SK-N-DZ (cell line): ENCODE measurements at places on chromosomes 3 and 15.

DNA sequence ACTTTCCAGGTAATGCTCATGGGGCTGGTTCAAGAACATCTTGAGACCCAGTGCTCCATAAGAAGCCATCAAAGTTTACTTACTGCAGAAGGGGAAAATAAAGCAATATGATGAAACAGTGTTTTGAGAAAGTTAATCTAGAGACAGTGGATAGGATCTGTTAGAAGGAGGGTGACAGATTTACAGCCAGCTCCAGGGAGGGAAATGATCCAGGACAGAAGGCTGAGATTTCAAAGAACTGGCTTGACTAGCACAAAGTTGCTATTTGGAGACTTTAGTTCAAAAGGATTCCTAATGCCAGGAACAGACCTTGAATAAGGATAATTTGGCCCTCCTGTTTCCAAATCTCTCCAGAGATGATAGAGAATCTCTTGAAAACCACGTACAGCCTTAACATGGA is 166.5 kb upstream of the NECTIN3 start:
- no peak for DNase-seq

DNA sequence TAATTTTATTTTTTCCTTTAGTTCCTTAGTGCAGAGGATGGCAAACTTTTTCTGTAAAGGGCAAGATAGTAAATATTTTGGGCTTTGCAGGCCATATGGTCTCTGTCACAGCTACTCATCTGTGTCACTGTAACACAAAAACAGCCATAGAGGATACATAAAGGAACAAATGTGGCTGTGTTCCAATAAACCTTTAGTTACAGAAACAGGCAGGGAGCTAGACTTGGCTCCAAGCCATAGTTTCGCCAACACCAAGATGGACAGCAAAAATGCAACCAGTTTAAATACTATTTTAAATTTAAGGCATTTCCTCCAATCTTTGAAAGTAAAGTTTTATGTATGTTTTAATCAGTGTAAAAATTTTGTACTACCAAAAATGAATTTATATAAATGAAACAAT is 753.4 kb downstream of the FHIT start:
- no peak for DNase-seq

DNA sequence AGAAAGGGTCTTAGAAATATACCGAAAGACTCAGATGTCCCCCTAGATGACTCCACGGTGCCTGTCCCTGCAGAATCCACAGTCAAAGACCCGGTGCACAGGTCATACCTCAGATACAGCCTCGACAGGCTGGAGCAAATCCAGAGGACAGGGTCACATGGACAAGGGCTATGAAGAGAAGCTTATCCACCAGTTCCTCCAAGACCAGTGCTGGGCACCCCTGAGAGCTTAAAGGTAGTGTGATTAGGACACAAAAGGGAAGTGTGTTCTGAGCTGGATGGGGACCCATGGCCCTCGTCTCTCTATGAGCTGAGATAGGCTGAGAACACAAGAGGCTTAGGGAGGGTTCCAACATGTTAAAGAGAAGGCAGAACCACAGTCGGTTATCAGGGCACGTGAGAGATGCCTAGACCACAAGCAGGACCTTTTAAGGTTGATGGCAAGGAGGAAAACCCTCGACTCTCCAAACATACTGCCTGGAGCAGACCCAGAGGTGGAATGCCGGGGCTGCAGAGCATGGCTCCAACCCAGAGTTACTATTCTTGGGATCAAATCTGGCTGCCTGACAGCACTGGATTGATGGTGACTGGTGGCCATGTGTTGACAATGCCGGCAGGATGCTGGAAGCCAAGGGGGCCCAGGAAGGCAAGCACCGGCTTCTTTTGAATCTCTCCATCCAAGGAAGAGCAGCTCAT is 46.9 kb downstream of the ADCY5 start:
- no peak for DNase-seq

GRCh38 chr3:101976473-101976872 is 127.2 kb downstream of the NFKBIZ start:
- DNase-seq = no peak

- peak; percentile 42 for DNase-seq
These were observed 137.0 kb upstream of the CRBN start for GRCh38 chr3:3316521-3316920.

GRCh38 chr15:91926908-91927270 is 73.4 kb downstream of the SLCO3A1 start:
- DNase-seq = no peak

DNA sequence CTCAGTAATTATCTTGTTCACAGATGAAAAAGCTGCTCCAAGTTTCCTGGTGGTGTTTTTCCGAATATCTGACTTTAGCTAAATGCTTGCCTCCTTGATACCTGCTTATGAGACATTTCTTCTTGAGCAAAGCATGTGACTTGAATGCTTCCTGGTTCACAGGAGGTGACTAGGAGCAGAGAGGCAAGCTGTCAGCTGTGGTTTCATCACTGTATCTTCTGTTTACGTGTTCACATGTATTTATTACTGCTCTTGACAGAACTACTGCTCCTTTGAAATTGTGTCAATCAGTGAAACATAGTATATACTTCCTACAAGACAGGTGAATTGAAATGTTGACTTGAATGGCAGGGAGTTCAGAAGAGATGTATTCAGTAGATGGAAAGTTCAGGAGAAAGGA is 8.9 kb upstream of the SPPL2A start:
- no peak for DNase-seq

DNA sequence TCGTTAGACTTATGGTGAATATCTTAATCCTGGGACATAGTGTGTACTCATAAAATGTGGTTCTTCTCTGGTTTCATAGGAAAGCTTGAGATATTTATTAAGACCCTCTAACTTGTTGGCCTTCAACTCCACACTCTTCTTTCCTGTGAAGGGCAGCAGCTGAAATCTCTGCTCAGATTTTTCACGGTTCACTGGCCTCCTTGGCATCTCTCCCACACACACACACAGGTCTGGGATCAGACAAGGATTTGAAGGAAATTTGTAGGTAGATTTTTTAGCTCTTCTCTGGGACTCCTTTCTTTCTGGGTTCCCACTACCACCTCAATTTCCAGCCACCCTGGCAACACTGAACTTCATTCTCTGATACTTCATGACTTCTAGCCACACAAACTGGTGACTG is 70.2 kb downstream of the MYRIP start:
- no peak for DNase-seq

- no peak for DNase-seq
These were observed 18.0 kb upstream of the RAB7A start for GRCh38 chr3:128707928-128708494.

GRCh38 chr3:46303240-46303639 is 50.7 kb upstream of the CCR2 start:
- no peak for DNase-seq

DNA sequence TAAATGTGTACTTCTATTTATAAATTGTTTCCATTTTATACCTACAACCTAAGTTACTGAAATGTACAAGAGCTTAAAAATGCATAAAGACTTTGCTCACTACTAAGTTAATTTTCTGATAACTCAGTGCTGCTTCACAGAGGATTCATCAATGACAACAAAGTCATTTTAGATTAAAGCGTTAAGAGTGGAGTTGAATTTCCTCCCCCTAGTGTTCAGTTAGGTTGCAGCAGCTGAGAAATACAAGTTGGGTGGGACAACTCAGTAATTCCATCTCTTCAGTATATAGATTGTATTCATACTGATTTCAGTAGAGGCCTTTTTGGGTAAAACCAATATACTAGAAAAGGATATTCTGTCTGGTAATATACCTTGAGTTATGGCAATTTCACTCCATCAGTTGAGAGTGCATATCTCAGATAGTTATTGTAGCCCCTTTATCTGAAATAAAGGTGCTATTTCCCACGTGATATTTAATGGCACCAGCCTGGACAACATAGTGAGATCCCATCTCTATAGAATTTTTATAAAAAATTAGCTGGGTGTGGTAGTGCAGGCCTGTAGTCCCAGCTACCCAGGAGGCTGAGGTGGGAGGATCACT is 6.9 kb upstream of the RPL35A start:
- DNase-seq = peak; percentile 61

GRCh38 chr15:69167218-69167846 is 6.9 kb downstream of the GLCE start:
- DNase-seq = no peak

- no peak for DNase-seq
These were observed 92.8 kb downstream of the FRMD4B start for GRCh38 chr3:69292959-69293574.

- DNase-seq = no peak
These were observed 246.4 kb downstream of the RBMS3 start for GRCh38 chr3:29527246-29527645.

GRCh38 chr15:43370310-43370974 is 401 bp downstream of the ZSCAN29 start:
- peak; percentile 22 for DNase-seq

GRCh38 chr15:98906712-98907083 is 100.9 kb downstream of the PGPEP1L start:
- no peak for DNase-seq

- no peak for DNase-seq
These were observed 12.9 kb upstream of the MB21D2 start for GRCh38 chr3:192930577-192930976.

DNA sequence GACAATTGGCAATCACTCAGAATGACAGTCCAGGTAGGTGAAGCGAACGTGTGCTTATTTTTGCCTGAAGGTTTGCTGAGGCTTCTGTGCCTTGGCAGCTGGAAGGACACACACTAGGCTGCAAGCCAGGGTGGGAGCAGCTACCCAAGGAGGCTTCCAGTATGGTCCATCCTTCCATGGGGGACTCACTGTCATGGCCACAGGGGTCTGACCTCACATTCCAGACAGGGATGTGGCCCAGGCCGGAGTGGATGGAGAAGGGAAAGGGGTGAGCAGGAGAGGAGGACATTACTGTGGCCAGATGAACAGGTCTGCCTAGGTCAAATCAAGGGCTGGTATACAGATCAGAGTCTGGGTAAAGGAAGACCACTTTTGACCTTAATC is 247.7 kb downstream of the ADAMTS17 start:
- no peak for DNase-seq

DNA sequence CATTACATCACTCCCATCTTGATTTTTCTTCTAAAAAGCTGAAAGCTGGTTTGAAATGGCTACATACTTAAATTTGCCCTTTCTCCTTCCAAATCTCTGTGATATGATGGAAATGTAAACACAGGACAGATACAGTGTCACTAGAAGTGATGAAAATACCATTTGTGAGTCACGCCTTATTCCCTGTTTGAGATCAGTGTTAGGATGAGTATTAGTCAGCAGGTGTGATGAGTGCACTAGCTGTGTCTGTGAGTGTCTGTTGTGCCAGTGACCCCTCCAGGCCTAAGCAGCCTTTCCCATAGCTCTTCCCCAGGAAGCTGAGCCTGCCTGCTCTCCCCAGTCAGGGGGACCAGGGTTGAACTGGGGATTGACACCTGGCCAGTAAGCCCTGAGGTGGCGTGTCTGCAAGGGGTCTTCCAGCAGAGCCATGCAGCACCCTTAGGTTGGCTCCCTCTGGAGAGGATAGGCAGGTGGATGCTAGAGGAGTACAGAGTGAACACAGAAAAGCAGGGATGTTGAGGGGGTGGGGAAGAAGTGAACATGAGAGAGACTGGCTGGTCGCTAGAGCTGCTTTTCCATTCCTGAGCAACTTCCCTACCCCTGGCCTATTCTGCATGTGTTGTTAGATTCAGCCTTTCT is 92.0 kb downstream of the PDE8A start:
- no peak for DNase-seq

GRCh38 chr3:13277196-13277813 is 142.8 kb downstream of the NUP210 start:
- DNase-seq = no peak

- no peak for DNase-seq
These were observed 159.5 kb upstream of the CNTN6 start for GRCh38 chr3:933326-933725.

DNA sequence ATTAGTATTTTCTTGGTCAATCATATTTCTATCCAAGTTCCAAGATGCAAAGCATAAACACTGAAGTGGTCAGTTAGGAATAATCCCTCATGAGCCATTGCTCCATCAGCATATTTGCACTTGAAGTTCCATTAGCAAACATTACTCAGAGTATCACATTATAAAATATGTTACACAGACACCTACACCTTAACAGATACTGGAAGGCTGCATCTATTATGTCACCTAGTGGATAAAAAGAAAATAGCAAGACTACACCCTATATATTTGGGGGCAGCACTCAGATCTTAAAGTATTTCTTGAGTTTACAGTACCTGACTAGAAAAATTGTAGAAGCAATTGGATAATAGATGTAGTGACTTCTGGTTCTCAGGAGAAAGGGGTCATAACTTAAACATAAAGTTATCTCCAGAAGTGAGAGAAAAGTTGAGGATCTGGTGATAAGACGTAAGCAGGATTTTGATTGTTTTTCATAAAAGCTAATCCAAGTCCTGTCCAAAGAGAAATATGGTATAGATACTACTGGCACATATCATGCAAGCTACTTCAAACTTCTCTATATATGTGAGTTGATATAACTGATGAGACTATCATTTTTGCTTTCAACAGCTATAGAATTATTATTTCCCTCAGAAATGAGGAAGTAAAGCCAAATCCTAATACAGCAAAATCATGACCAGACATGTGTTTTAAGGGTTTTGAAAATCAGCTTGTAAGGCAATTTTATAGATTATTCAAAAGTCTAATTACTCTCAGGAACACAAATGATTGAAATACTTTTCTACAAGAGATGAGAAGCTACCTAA is 422.2 kb downstream of the GBE1 start:
- DNase-seq = peak; percentile 37

DNA sequence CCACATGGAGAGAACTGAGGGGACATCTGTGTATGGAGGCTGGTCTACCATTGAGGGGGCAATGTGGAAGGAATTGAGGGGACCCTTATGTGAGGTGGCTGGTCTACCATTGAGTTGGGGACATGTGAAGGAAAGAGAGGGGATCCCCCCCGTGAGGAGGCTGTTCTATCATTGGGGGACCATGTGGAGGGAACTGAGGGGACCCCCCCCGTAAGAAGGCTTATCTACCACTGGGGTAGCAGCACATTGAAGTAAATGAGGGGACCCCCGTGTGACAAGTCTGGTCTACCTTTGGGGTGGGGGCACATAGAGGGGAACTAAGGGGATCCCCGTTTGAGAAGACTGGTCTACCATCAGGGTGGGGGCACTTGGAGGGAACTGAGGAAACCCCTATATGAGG is 158.0 kb downstream of the FBLN2 start:
- DNase-seq = no peak

- DNase-seq = no peak
These were observed 6.1 kb upstream of the THSD4 start for GRCh38 chr15:71109130-71109529.

DNA sequence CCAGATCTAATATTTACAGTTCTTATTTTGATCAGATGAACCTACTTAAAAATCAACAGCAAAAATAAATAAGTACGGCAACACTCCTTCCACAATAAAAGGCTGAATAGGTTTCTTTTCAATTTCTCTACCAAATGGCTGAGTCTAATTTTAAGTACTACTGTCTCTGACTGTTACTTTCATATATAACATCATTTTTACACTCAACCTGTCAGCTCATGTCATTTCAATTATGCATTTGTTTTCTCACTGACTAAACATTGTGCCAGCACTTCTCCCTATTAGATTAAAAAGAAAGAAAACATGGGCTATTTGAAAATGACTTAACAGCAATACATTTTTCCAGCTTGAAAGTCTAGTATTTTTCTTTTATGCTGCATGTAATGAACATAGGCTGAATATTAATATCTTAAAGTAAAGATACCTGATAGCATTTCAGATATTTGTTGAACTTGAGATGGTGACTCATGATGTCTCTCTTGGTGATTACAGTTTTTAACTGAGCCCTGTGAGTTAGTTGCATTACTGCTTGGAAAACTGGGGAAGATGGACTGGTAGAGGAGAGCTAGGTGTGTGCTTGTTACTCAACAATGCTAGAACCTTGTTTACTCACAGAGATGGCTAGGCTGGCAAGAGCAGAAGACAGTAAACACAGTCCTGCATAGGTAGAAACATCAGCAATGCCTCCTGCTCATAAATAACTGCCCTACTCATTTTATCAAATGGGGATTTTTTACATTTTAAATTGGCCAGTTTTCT is 73.9 kb downstream of the PEX5L start:
- no peak for DNase-seq
